Effector memory CD4-positive, alpha-beta T cell (primary cell): ENCODE measurements at places on chromosomes 6 and 20.

GRCh38 chr6:140275725-140276124 lies 901.3 kb upstream of the CITED2 start:
- no peak for DNase-seq

DNA sequence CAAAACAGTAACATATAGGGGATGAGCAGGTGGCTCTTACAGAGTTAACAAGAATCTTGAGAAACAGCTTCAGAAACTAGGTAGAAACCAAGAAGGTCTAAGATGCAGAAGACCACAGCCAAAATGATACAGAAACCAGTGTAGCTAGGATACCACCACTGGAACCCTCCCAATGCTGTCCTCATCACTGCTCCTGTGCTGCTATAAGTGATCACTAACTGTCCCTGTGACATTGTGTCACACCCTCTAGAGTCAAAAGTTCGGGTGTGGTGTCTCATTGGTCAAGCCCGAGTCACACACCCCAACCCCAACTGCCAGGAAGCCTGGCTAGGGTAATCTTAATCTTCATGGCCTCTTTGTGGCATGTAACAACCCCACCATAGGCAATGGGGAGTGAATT lies 153.1 kb downstream of the RCAN2 start:
- no peak for DNase-seq

DNA sequence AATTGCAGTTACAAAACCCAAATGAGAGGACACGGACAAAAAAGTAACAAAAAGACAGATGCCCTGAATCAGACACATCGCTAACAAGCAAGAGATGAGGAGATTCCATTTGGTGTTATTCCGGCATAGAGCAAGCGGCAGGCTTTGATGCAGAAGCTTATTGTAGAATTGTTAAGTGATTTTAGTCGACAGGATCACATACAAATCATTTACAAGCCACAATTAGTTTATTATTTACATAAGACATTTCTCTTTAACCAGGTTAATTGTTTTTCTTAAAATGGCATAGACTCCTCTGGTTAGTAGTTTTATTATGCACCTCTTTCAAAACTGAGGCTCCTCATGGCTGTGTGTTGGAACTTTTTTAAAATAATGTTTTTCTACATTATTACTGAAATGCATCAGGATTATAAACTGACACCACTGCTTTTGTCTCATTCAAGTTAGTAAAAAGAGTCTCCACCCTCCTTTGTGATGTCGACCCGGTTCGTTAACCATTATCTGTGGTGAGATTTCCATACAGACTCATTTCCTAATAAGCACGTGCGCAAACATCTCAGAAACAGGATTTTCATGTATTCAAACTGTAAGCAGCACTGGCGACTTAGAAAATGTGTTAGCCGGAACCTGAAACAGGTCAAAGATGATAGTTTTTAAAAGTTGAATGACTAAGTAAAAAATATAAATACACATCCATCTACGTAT lies 119.8 kb downstream of the COL12A1 start:
- DNase-seq, result no peak

DNA sequence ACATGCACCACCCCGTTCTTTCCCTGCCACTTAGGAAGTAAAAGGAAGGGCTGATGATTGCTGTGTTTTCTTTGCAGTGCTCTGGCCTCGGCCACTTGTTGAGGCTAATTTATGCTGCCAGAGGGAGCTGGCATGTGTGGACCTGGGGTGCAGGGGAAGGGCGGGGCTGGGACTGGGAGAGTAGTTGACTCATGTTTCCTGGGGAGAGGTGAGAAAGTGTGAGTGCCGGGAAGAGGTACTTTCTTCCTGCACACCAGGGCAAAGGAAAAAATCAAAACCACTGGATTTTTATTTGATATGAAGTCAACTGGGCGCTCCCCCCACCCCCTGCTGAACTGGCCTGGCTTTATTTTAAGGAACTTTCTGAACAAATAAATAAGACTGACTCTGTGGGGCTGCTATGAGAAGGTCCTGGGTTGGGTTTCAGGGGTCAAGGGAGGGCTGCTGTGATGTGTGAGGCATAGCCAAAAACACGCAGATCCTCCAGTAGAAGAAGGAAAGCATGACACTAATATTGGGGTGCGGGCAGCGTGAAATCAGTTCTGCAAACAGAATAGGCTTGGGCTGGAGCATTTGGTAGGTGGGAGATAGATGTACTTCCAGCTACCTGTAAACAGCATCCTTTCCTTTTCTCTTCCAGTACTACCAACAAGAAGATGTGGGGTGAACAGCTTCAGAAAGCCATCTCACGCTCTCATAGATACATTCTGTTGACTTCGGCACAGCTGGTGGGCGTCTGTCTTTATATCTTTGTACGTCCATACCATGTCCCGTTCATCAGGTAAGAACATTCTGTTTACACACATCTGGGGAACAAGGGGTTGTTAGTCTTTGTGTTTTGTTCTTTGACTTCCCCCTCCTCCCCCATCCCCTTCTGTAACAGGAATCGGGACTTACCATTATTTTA lies 87.5 kb downstream of the SYNJ2 start:
- DNase-seq, result no peak

DNA sequence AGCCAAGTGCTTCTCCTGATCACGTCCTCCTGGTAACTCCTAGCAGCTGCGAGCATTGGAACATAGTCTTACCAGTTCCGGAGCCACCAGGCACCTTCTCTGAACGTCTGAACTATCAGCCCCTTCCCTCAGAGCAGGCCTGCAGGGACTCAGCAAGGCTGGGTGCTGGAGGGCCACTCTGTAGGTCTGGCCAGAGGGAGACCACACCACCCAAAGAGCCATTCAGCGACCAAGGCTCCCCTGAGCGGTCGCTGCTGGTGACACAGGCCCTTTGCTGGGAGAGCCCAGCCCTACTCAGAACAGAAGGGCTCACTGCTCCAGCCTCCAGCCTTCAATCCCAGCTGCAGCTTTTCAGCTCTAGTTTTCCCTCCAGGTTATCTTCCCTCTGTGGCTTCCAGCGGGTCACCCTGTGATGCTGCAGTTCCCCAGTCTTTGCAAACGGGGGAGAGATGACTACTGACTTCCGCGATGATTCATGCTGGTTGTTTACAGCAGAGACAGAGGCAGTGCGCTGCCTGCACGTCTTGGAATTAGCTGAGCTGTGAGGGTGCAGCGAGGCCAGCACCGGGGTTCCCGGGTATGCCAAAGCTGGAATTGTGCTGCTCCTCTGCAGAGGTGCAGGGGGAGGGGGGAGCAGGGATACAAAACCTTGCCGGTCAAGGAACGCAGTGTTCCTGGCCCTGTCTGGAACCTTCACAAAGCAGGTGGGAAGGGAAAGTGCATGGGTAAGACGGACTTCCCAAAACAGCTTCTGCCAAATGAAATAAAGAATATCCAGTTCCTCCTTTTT lies 161.4 kb downstream of the LY86 start:
- no peak for DNase-seq

- no peak for DNase-seq
Observed at GRCh38 chr6:162053084-162053483, 674.5 kb downstream of the PRKN start.

GRCh38 chr6:166520905-166521834 lies 65.3 kb downstream of the RAMACL start:
- no peak for DNase-seq

- no peak for DNase-seq
Observed at GRCh38 chr20:54219751-54220426, 12.0 kb downstream of the PFDN4 start.

- no peak for DNase-seq
Observed at GRCh38 chr6:10276106-10276505, 138.8 kb downstream of the TFAP2A start.

GRCh38 chr6:20440296-20440695 lies 38.6 kb downstream of the E2F3 start:
- no peak for DNase-seq

GRCh38 chr6:45327956-45328522 lies at the start of gene RUNX2:
Gene RUNX2 (plus strand): TSS chr6:45328330. CDS start chr6:45328727, 397 bp downstream.
- DNase-seq, result no peak

GRCh38 chr20:25126204-25127029 lies 44.5 kb upstream of the VSX1 start:
- DNase-seq, result no peak

- no peak for DNase-seq
Observed at GRCh38 chr6:154920495-154921200, 74.5 kb upstream of the TIAM2 start.

- no peak for DNase-seq
Observed at GRCh38 chr6:124040655-124041054, 237.0 kb downstream of the NKAIN2 start.

DNA sequence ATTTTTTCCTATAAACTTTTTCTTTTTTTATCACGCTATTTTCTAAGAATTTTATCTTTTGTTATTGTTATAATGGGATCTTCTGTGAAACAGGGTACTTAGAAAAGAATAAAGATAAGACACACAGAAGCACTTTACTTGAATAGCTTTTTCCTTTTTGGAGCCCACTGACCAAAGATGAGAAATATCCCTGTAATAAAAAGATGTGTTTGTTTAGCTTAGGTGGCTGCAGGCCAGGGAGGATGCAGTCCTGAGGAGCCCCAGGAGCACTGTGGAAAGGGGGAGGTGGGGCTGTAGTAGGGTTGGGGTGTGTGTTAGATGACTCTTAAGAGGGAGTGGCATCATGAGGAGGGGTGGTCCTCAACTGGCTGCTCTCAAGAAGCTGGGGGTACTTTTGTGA lies 128.6 kb downstream of the ARID1B start:
- no peak for DNase-seq

DNA sequence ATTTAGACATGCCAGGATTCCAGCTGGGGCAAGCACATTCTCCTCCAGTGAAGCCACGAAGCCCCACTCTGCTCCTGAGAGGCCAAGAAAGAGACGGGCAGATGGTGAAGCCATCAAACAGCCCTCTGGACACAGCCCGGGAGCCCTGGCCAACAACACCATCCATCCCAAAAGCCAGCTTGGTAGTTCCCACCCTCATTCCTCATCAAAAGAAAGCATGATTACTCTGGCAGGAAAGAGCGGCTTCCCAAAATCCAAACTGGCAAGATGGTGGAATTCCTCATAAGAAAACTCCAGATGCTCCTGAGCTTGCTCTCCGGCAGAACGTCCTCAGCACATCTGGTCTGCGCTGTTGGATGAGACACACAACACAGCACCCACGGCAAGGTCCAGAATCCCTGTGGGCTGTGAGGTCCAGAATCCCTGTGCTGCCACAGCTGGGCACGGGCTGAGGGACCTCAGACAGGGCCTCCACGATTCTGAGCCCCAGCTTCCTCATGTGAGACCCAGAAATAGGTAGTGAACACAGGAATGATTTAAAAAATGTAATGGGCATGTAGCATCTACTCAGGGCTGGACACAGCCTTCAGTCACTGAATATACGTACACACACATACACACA lies 52.6 kb downstream of the THBS2 start:
- DNase-seq, result no peak

DNA sequence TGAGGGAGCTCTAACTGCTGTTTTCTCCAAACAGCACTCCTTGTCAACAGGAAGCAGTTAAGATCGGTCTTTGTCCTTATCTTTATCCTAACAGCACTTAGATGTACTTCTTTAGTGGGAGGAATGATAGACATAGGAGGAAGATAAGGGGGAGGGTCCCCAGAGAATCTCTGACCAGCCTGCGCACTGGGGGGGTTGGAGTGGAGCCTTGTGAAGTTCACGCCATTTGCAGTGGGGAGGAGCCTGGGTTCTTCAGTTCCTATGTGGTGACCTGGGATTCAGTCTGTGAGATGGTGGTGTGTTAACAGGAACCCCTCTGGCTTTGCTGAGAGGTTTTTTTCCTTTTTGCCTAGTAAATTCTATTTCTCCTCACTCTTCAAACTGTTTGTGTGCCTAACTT lies 18.1 kb upstream of the ASCC3 start:
- no peak for DNase-seq

DNA sequence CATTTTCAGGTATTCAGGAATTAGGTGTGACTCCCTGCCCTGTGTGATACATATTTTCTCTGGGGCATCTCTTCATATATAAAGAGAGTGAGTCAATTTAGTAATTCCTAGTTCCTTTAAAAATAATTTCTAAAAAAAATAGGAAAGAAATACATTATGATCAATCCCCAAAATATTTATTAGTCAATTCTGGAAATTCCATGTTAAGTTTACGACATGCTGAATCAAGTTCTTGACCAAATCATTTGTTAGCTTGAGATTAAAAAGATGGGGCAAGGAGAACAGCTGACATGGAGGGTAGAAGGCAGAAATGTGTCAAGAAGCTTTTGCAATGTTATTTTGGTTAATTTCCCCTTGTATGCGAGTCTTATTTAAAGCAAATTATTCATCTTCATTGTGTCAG lies 22.7 kb upstream of the PRDM1 start:
- DNase-seq, result no peak

DNA sequence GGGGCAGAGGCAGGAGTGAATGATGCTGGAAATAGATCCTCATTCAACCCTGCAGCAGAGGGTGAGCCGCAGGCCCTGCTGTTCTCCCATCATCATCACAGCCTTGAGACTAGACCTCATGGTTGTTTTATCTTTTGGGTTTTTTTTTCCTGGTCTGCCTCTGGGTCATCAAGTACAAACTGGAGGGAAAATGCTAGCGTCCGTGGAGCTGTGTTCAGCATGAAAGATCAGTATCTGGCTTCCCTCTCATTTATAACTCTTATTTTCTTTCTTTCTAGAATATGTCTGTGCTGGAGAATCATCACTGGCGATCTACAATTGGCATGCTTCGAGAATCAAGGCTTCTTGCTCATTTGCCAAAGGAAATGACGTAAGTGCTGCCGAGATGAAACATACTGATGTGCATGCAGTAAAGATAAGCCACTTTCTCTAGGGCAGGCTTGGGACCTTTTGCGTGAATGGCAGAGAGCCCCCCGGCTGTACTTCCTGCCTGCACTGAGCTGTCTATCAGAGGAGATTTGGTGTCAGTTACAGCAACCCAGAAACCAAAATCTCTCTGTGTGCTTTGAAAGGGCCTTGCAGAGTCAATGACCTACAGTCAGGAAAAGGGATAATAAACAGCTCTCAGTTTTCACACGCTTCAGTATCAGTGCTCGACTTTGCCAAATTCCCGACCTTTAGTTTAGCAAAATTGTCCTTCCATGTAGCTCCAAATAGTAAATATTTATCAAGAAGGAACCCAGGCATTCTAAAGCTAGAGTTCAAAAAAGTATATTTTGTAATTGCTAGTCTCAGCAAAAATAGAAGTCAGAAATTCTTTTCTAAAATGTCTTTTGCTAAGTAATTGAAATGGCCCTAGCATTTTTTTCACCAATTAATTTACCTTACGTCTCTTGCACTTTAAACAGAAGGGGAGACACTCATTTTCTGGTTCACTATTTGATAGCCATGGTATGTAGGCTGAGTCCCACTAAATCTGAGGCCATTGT lies 76.3 kb downstream of the MTFR2 start:
- no peak for DNase-seq

DNA sequence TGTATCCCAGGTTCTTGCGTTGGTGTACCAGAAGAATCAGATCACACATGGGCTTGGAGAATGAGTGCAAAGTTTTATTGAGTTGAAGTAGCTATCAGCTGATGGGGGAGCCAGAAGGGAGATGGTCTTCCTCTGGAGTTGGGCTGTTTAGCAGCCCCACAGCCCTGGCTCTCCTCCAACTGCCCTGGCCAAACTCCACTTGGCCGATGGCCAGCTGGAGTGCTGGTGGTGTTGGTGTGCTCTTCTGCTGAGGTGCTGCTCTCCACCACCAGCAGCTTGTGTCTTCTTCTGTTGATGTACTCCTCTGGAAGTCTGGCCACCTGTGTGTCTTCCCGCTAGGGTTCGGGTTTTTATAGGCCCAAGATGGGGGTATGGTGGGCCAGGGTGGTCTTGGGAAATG lies 172.8 kb downstream of the TINAG start:
- DNase-seq, result no peak
